C1 segment of cervical spinal cord (tissue), 14 donors: ENCODE measurements at places on chromosomes 7 and 10.

- DNase-seq: no peak
Measured at GRCh38 chr7:22128528-22128920, 182.8 kb upstream of the CDCA7L start.

DNA sequence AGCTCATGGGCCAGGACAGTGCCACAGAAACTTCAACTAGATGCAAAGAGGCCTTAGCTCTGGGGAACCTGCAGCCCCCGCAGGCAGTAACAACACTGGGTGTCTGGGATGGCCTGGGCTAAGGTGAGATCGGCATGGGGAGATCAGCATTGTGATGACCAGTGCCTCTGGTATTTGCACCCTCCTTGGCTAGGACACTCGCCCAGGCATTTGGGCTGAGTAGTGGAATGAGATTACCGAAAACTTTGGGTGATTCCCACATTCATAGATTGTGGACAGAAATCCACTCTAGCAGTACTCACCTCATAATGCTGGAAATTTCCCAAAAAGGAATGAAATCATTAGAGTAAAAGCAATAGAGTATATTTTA, 70.6 kb upstream of the ZMIZ2 start:
- no peak for DNase-seq

GRCh38 chr7:140317597-140317996, 80.7 kb downstream of the SLC37A3 start:
- no peak for DNase-seq

- DNase-seq: no peak
Measured at GRCh38 chr7:98868450-98868849, 1.4 kb downstream of the TMEM130 start.

GRCh38 chr7:105352018-105352612, 36.6 kb downstream of the SRPK2 start:
- peak; percentile 35 for DNase-seq
